ENCODE measurements at places on chromosomes 1 and 21.

DNA sequence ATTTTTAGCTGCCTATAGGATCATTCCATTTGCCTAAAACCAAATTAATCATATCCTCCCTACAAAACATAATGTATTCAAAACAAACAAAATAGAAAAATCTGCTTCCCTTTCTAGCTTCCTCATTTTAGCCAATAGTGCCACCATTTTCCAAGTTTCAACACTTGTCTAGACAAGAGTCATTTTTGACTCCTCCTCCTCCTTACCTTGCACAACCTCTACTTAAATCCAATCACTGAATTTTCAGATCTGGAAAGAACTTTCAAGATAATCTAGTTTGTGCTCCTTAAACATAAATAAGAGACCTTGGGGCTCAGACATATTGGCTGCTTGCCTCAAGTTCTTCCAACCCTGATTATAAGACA, 7.4 kb downstream of the STX6 start:
- no peak for DNase-seq

- DNase-seq = no peak
These were observed 27.0 kb upstream of the DYRK1A start for GRCh38 chr21:37339552-37339939.

GRCh38 chr1:76568573-76569238, 298.6 kb upstream of the ST6GALNAC5 start:
- no peak for DNase-seq

DNA sequence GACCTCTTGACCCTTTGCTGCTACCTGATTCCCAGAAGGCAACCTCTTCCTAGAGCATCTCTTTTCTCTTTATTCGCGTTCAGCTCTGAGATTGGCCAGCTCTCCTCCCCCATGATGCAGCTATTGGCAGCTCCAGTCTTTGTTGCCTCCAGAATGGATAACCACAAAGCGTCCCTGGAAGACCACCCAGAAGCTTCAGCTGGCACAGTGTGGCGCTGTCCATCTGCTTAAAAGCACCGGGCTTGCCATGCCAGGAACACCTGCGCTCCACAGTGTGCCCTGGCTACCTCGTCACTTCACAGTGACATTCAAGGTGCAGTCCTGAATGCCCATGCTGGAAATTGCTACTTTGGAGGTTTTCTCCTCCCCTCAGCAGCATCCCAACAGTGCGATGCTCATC, 353.9 kb downstream of the LMO4 start:
- DNase-seq = no peak
